ENCODE measurements at places on chromosomes 5 and 9.

DNA sequence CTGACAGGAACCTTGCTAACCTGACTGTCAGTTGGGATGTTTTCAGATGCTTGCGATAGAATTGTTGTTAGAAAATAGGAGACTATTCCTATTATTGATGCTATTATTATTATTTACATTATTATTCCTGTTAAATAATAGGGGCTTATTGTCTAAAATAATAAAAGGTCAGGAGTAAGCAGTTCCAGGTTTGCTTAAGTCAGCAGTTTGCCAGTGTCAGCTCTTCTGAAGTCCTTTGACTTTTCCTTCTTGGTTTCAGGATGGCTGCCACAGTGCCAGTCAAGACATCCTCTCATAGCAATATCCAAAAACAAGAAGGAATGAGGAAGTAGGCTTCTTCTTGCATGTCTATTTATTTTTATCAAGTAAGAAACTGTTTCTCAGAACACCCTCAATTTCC lies 141.7 kb upstream of the MARCHF11 start:
- no peak for DNase-seq

- no peak for DNase-seq
Observed at GRCh38 chr5:169649486-169649885, 12.4 kb downstream of the DOCK2 start.

DNA sequence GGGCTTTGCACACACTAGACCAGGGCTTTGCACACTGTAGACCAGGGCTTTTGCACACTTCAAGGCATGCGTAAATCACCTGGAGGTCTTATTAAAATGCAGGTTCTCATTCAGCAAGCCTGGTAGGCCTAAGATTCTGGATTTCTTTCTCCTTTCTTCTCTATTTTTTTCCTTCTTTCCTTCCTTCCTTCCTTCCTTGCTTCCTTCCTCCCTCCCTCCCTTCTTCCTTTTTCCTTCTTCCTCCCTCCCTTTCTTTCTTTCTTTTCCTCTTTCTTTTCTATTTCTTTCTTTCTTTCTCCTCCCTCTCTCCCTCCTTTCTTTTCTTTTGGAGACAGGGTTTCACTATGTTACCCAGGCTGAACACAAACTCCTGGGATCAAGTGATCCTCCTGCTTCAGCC lies 24.3 kb upstream of the CNOT6 start:
- DNase-seq, result no peak

DNA sequence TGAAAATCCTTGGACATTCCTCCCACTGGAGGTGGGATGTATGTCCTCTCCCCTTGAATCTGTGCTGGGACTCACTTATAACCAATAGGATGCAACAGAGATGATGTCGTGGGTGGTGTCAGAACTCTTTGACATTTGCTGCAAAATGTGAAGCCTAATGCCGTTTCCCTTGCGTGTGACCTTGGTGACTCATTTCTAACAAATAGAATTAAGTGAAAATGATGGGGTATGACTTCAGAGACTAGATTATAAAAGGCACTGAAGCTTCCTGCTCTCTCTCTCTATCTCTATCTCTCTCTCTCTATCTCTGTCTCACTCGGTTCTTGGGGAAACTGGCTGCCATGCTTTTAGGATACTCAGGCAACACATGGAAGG lies 126.1 kb upstream of the STC2 start:
- DNase-seq, result peak; percentile 67

GRCh38 chr5:108983461-108984092 lies 235.9 kb downstream of the FER start:
- DNase-seq, result no peak

- no peak for DNase-seq
Observed at GRCh38 chr9:18474783-18475182, 830 bp downstream of the ADAMTSL1 start.

DNA sequence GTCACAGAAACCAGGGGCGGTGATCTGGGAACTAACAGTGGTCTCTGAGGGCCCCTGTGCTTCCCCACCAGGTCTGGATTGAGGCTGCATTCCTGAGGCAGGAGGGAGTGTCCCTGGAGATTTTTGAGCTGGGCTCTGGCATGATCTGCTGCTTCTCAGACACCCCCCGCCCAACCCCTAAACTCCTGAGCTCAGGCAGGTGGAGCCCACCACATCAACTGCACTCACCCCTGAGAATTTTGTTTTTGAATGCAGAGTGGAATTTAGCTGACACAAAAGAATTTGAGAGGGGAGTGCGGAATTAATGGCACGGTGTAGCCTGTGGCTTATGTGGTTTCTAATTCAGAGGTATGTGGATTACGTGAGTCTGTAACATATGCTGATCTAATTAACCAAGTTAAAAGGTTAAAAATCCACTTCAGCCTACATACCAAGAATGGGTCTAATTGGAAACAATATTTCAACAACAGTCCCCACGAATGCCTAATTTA lies 23.9 kb upstream of the CTSL start:
- DNase-seq, result no peak

- DNase-seq, result no peak
Observed at GRCh38 chr5:154370813-154371212, 75.0 kb upstream of the SAP30L start.

DNA sequence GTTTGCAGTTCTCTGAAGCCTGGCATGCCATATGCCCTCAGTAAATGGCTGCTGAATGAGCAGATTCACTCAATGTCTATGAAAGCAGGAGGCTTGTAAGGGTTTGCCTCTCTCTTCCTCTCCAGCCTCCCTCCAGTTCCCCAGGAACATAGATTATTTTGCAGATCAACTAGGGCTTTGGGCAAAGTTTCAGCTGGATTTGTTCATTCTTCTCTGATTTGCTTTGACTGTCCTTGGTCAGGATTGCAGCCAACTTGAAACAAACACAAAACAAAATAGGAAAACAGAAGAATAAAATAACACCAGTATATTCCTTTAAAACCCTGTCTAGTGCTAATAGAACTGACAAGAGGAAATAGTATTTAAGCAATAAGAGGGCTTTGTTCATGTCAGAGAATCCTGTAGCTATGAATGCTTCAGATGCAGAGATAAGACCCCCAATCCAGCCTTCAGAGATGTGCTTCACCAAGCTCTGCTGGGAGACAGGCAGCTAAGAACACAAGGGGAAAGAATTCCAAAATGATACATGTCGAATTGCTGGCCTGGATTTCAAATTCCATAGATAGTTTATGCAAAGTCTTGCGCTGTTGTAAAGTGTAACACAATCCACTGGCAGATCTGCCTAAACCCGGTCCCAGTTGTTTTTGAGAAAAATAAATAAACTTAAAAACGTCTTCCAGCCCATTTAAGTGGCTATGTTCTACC lies 174.3 kb downstream of the PAPPA start:
- DNase-seq, result peak; percentile 60

- no peak for DNase-seq
Observed at GRCh38 chr9:135690836-135691570, 8.3 kb downstream of the SOHLH1 start.

Measured in SJSA1 (cell line).